ENCODE measurements at places on chromosomes 1 and 21.

GRCh38 chr21:41750532-41751151, 16.2 kb downstream of the RIPK4 start:
- DNase-seq, result no peak

DNA sequence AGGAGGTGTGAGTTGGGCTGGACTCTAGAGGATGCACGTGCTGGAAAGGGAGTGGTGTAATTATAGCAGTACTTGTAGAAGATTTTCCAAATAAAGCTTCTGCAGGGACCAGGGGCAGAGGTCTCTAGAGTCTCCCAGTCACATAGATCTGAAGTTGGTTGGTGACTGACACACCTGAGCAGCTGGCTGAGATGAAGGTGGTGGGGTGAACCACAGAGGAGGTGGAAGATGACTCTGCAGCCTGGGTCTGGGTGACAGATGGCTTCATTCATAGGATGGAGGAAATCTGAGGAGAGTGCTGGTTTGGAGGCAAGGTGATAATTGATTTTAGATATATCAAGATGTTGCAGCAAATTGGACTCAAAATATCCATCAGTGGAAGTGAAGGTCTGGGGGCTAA, 178.9 kb upstream of the IVNS1ABP start:
- DNase-seq, result no peak

GRCh38 chr1:204409836-204410687, 1.6 kb downstream of the PPP1R15B start:
- no peak for DNase-seq

GRCh38 chr1:109312978-109313775, 6.4 kb upstream of the MYBPHL start:
- no peak for DNase-seq

DNA sequence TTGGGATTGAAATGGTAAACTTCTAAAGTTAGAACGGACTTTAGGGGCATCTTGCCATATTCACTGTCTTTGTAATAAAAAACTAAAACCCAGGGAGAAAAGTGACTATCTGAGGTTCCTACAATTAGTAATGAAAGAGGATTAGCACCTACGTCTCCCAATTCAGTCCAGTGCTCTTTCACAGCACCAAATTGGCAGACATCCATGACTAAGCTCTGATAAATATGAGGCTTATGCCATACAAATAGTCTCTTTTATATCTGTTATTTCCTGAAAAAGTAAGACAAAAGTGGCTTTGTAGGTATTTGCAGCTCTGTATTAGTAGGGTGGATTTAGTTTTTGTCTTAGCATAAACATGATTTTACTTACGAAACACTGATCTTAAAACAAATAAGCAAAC, 315.0 kb upstream of the NRIP1 start:
- no peak for DNase-seq

DNA sequence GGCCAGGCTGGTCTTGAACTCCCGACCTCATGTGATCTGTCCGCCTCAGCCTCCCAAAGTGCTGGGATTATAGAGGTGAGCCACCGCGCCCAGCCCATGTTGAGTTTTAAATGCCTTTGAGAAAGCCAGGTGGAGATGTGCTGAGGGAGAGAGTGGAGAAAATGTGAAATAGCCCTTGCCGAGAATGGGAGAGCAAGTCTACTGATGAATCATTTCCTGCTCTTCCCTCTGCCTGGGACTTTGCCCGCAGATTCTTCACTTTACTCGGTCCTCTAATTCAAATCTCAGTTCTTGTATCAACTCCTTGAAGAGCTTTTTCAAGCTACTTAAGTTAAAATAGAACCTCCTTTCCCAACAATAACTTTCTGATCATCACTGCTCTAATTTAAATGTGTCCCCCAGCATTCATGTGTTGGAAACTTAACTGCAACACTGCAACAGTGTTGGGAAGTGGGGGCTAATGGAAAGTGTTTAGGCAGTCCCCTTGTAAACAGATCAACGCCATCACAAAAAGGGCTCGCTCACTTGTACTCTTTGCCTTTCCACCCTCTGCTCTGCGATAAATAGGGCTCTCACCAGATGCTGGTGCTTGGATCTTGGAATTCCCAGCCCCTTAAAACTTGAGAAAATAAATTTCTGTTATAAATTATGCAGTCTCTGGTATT, 27.8 kb downstream of the OSBPL9 start:
- DNase-seq, result peak; percentile 54

- DNase-seq, result no peak
These were observed 165.6 kb downstream of the PLPP3 start for GRCh38 chr1:56413671-56414199.

- DNase-seq, result no peak
These were observed 45.8 kb upstream of the NTPCR start for GRCh38 chr1:232904566-232904965.

GRCh38 chr1:79079770-79080169, 73.2 kb upstream of the ADGRL4 start:
- DNase-seq, result peak; percentile 30

GRCh38 chr1:240854367-240854766, 242.4 kb upstream of the GREM2 start:
- no peak for DNase-seq

GRCh38 chr1:237756304-237756967, 134.3 kb downstream of the ZP4 start:
- no peak for DNase-seq

GRCh38 chr1:97920276-97920831, 480 bp downstream of the DPYD start:
- no peak for DNase-seq

GRCh38 chr1:200367841-200368534, 41.8 kb downstream of the ZNF281 start:
- peak; percentile 52 for DNase-seq

- peak; percentile 27 for DNase-seq
These were observed 210.3 kb downstream of the KCTD3 start for GRCh38 chr1:215777370-215777925.

GRCh38 chr1:206770531-206771337, at the start of gene IL19:
TSS of gene IL19 (plus strand) at chr1:206770773. CDS start at chr1:206836663, 65,890 bp downstream.
- no peak for DNase-seq

GRCh38 chr1:198811449-198811848, 172.6 kb downstream of the PTPRC start:
- no peak for DNase-seq

DNA sequence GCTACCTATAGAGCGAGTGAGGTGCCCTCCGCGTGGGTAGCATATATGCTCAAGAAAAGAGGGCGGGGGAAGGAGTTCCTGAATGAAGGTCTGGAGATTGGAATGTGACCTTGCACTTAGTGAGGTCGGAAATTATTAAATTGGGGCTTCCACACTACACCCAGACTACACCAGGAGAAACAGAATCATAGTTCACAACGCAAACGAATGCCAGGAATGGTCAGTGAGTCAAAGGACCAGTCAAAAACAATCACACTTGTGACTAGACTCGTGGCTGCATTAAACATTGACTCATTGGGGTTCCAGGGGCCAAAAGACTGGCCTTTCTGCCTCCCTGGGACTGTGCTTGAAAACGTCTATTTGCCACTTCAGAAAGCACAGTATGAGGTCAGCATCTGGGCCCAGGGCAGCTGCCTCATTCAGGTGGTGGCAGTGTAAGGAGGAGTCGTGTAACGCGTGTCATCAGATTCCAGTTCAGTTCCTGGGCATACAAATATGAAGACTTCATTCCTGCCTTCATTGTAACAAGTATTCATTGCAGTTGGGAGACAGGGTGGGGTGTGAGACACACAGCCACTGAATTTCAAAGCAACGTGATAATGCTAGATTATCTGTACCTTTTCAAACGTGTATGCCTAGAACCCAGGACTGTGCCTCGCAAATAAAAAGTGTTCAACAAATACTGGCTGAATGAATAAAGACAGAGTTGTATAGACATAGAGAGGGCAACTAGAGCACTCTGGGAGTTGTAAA, at the start of gene YOD1:
Gene YOD1, minus strand, starts transcription at position 18 of the 753 bp plus-strand sequence. CDS start 178 bp downstream, outside the sequence.
- no peak for DNase-seq

GRCh38 chr1:42420121-42420520, 35.7 kb downstream of the ZMYND12 start:
- no peak for DNase-seq

- DNase-seq, result no peak
These were observed 267.2 kb upstream of the VAMP3 start for GRCh38 chr1:7503691-7504437.

- DNase-seq, result no peak
These were observed 25.3 kb downstream of the DTL start for GRCh38 chr1:212060632-212061472.

GRCh38 chr21:29943885-29944284, 4.1 kb upstream of the GRIK1 start:
- no peak for DNase-seq

DNA sequence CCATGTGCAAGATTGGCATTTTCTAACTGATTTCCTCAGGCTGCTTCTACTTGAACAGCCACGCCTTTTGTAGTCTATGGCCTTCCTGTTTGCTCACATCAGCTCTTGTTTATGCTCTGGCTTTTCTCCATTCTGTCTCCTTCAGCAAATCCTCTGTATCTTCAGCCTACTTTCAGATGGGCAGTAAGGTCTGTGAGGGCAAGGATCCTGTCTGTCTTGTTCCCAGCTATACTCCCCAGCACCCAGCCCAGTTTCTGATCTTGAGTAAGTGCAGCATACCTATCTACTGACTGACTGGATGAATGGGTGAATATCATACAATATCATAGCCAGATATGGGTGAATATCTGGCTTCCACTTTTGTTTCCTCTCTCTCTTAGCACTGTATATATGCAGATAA, 438.1 kb downstream of the LMO4 start:
- DNase-seq, result no peak

- no peak for DNase-seq
These were observed 34.0 kb downstream of the CAPN8 start for GRCh38 chr1:223631473-223631872.

- no peak for DNase-seq
These were observed 143.7 kb downstream of the PLPP3 start for GRCh38 chr1:56435434-56436262.

DNA sequence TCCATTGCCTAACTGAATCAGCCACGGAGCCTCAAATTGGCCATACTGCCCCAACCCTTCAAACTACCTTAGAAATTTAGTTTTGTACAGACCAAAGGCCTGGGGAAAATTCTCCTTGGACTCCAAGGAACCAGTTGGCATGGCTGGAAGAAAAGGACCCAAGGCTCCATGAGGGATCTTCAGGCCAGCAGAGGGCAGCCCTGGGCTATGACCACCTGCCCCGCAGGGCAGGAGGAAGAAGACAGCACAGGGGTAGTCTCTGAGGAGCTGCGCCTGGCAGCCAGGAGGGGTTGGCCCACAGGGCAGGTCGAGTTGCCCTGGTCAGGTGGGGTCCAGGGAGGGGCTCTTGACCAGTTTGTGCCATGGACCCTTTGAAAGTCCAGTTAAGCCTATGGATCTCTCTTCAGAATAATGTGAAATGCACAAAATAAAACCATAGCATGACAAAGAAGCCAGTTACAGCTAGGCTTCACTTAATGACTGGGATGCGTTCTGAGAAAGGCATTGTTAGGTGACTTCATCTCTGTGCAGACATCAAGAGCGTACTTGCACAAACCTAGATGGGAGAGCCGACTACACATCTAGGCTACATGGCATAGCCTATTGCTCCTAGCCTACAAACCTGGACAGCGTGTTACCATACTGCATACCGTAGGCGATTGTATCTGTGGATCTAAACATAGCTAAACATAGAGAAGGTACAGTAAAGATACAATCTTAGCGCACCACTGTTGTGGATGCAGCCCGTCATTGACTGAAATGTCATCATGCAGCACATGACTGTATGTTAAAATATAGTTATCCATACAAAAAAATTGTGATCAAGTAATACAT, 26.1 kb downstream of the CACNA1S start:
- no peak for DNase-seq

- no peak for DNase-seq
These were observed 381.0 kb downstream of the HHAT start for GRCh38 chr1:210709701-210710100.

GRCh38 chr1:46364612-46365011, 24.0 kb downstream of the NSUN4 start:
- DNase-seq, result peak; percentile 60

GRCh38 chr1:45407629-45408287, 67.5 kb upstream of the MUTYH start:
- no peak for DNase-seq

- DNase-seq, result no peak
These were observed 14.1 kb upstream of the ZNF436 start for GRCh38 chr1:23383577-23384311.

- no peak for DNase-seq
These were observed 39.4 kb downstream of the RCSD1 start for GRCh38 chr1:167669209-167670124.

GRCh38 chr1:228341814-228342626, 64.6 kb downstream of the TRIM11 start:
- no peak for DNase-seq

- no peak for DNase-seq
These were observed 30.5 kb downstream of the ENO1 start for GRCh38 chr1:8847990-8848389.

- no peak for DNase-seq
These were observed 14.9 kb downstream of the TTC34 start for GRCh38 chr1:2786329-2787162.

- DNase-seq, result no peak
These were observed 40.6 kb downstream of the STUM start for GRCh38 chr1:226589008-226589733.

DNA sequence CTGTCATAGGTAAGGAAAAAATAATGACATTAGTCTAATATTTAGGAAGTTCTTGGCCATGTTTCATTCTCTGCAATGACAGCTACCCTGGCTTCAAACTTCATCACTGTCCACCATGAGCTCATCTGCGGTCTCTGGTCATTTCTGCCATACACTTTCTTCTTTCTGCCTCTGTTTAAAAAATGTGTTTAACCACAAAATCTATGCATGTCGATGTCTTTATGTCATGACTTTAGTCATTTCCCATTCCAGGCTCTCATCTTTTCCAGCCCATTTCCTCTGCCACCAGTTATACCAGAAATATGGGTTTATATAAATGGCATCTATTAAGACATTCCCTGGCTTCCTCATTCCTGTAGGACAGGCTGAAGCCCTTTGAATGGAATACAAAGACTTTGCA, 68.5 kb upstream of the DUSP10 start:
- DNase-seq, result no peak

GRCh38 chr1:23779826-23780371, 1.7 kb downstream of the PITHD1 start:
- DNase-seq, result no peak

DNA sequence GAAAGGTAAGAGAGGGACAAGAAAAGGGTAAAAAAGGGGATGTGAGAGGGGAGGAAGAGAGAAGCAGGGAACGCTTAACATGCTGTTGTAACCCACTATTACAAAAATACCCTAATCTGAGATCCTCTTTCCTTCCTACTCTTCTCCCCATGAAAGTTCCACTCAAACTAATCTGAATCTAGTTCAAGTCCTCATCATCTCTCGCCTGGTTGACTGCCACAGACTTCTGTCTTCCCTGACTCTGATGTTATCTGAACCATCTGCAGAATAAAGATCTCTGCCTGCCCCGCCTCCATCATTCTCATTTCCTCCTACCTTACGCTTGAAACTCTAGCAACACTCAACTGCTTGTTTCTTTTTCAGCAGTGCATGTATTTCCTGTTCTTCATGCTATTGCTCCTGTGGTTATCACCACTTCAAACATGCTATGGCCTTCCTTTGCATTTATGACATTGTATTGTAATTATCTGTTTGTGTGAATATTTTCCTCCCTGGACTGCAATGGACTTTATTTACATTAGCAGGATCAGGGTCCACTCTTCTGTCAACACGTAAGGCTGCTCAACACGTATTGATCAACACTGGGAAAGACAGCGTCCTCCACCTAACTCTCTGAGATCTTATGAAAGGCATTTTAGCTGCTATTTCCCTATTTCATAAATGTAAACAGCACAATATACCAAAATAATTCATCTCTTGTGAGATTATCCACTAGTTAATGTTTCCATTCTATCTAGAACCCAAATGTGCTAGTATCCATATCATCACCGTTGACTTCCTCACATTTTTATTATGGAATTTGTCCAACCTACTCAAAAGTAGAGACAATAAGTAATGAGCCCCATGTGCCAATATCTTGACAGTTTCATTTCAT, 215.5 kb upstream of the USP25 start:
- DNase-seq, result no peak
